Stimulated activated CD4-positive, alpha-beta T cell treated with anti-CD3 and anti-CD28 coated beads, Interleukin-4, amount 100 ng/mL, for 48 hours (primary cell): ENCODE measurements at places on chromosomes 6 and 20.
A peak's percentile ranks its signal among the peaks of the same experiment; 100 is the strongest.

GRCh38 chr20:9492067-9492466 lies 22.3 kb upstream of the LAMP5 start:
- no peak for DNase-seq

- DNase-seq = no peak
Measured at GRCh38 chr6:155103816-155104366, 108.8 kb downstream of the TIAM2 start.

GRCh38 chr20:52103335-52103912 lies 88.2 kb downstream of the ZFP64 start:
- no peak for DNase-seq

GRCh38 chr20:13199279-13199678 lies 21.8 kb upstream of the ISM1 start:
- DNase-seq = no peak

- DNase-seq = no peak
Measured at GRCh38 chr6:84892671-84893070, 128.3 kb upstream of the TBX18 start.

GRCh38 chr6:50071921-50072320 lies 22.2 kb upstream of the DEFB112 start:
- no peak for DNase-seq

DNA sequence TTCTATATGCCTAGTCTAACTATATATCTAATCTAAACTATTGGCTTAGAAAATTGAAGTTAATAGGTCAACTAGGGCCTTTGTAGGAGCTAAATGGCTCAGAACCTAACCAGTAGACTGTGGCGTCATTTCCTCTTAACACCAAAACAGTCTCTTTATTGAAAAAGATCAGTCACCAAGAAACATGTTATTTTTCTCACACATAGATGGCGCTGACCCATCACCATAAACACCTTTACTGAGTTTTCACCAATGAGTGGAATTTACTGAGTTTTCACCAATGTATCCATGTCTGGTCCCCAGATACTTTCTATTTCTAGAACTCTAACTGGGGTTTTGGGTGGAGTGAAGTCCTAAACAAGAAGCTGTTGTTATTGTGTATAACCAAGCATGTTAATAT lies 636.0 kb downstream of the BCKDHB start:
- no peak for DNase-seq

GRCh38 chr20:38337561-38338140 lies 8.6 kb upstream of the LBP start:
- DNase-seq = peak; percentile 20

DNA sequence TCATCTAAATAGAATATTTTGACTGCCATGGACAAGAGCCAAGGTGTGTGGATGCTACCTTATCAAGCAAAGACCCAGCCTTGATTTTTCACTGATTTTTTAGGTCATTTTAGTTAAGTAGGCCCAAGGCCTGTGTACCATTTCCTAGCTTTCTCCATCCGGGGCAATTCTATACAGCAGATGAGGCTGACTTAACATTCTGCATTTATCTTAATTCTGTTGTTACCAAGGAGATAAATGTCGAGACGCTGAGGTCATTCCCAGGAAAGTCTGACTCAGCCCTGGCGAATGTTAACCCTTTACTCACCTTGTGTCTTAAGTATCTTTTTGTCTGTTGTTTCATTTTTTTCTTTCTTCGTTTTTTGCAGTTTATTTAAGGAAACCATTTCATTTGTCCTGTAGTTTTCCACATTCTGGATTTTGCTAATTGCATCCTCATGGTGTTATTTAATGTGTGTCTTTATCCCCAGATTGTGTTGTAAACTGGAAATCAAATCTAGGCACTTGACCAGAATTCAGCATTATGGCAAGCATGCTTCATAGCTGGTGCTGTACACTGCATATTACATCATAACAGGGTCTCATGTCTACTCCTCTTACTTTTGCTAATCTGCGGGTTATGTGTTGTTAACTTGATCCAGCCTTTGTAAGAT lies 277.0 kb downstream of the CDKAL1 start:
- DNase-seq = no peak

DNA sequence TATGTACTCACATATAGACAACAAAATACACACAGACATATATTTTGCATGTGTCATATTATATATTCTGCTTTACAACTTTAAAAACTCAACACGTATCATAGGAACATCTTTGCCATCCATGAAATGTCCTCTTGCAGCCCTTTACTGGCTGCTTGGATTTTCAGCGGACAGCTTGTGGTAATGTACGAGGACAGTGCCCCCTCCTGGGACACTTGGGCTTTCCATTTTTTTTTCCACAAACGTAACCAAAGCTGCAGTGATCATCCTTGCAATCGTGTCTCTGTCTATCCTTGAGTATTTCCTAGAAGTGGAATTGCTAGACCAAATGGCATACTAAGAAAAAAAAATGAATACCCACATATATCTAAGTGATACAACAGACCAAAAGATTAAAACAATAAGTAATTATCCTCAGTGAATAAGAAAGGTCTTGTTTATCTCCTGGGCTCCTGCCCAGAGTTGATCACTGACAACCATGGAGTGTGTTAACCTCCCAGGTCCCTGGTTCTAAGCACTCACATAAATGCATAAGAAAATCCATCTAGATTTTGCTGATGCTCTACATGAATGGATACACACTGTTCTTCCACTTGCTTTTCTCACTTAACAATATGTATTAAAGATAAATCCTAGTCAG lies 18.1 kb downstream of the BPI start:
- no peak for DNase-seq

- DNase-seq = no peak
Measured at GRCh38 chr6:103113416-103113815, 1719.9 kb downstream of the GRIK2 start.

GRCh38 chr6:46655803-46656202 lies 3.0 kb downstream of the SLC25A27 start:
- no peak for DNase-seq

GRCh38 chr6:85126485-85127167 lies 323.3 kb upstream of the NT5E start:
- DNase-seq = no peak

DNA sequence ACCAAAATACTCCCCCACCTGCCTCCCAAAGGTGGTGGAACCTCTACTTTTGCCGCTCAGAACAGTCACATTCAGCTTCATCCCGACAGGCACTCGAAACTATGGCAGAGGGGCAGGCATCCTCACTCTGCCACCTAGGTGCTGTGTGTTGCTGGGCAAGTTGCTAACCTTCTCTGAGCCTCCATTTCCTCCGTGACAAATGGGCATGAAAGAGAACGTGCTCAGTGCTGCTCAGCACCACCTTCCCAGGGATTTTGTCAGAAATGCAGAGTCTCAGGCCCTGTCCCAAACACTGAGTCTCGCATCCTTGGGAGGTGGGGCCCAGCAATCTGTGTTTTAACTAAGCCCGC lies 18.1 kb downstream of the ANKRD60 start:
- DNase-seq = no peak

DNA sequence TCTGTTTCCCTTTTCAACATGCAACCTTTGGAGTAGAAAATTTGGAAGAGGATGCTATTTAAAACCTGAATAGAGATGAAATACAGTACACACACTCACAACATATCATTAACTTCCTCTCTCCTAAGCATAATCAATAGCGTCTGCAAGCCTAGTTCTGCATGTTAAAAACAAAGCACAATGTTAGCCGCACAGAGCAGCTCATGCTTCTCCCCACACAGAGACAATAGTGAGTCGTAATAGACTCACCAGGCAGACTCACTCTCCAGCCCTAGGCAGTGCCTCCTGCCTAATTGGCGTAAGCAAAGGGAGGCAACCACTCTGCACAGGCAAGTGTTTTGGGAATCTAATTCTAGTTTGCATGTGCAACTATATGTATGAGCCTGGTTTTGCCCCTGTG lies 45.8 kb upstream of the ARID1B start:
- no peak for DNase-seq

DNA sequence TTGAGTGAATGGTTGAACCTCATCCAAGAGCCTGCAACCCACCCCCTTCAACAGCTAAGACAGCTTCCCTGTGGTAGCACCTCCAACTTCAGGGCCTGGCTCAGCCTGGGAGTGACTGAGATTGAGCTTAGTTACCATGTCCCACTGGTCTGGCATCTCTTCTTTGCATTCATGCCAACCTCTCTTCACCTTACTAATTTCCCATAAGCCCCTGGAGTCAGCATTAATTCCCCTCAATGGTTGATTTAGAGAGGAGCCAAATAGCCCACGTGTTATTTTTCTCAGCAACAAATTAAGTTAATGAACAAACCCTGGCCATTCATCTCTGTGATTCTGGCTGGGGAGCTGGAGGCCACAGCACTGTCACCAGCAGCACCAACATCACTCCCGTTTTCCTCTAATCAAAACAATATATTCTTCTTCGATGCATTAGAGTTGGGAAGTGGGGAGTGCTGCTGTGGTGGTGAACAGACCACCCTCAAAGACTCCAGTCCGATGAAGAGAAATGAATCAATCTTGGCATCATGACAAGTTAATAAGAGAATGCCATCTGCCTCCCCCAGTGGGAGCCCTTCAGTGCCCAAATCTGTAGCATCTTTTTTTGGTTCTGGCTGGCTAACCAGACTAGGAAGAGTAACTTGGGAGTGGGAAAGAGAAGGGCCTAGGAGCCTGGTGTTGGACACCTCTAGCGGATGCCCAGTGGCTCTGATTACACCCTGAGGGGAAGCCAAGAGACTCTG lies 316.9 kb upstream of the RNF24 start:
- no peak for DNase-seq

DNA sequence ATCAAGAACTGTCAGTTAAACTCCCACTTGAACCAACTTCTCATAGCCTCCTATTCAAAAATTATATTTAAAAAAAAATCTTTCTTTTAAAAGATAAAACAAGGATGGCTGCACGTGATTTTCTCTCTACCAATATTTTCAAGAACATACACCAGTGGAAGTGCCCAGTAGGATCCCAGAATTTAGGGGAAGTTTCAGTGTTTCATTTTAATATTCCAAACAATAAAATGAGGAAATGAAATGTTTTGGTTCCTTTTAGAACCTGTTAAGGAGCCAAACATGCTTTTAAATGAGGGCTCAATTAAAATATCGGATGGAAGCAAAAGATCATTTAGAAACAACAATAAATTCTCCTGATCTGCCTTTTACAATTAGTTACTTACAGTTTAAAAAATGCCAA lies 26.4 kb upstream of the PRELID3B start:
- no peak for DNase-seq

DNA sequence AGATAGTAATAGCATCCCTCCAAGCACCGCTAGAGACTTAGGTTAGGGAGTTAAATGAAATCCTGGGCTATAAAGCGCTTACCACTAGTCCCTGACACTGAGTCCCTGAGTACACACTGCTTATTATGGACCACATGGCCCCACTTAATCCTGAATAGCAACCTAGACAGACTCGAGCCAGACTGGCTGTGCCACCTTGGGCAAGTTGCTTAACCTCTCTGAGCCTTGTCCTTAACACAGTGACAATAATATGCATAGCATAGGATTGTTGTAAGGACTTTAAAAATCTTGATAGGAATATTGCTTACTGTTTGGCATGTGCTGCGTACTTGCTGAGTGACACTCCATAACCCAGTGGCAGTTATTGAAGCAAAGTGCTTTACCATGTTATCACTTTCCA lies 125.6 kb upstream of the SASH1 start:
- no peak for DNase-seq

- no peak for DNase-seq
Measured at GRCh38 chr6:166989427-166990032, 9.7 kb upstream of the CEP43 start.

DNA sequence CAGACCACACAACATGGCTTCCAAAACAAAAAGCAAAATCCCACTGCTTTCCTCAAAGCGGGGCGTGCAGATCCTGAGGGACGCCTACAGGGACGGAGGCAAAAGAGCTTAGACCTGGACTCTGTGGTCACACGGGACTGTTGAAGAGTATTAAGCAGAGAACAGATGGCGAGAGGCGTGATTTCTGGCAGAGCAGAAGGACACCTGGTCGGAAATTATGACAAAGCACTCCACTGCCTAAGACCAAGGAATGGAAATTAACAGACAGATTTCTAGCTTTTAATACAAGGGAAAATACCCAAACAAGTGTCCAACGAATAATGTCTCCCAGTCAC lies 15.4 kb downstream of the CST7 start:
- no peak for DNase-seq

DNA sequence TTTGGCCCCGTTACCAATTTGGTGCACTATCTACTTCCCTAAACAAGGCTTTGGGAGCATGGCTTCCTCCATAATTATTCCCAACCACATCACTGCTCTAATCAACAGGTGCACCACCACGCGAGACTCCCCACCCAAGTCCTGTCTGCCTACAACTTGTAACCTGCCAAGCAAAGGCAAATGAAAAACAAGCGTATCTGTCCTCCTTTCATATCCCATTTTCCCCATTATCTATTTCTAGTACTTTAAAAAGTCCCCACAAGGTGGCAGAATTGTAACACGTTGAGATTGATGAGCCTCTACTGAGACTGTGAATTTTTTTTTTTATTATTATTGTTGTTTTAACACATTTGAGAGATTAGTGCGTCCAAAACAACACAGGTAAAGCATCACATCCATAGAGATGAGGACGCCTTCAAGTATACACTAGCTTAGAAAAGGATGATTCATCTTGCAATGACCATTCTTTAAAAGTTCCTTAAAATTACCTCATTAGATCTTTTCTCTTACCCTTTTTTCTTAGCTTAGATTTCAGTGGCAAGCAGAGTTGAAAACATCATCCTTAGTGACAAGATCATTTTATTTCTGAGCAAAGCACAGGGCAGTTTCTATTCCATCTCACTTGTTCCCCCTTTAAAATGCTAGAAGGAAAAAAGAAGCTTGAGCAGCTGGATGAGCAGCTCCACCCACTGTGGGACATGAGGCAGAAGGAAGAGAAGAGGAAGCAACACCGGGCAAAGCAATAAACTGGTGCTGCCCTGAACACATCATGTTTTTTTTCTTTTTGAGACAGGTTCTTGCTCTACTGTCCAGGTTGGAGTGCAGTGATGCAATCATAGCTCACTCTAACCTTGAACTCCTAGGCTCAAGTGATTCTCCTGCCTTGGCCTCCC lies 210.8 kb downstream of the ARHGAP18 start:
- no peak for DNase-seq

DNA sequence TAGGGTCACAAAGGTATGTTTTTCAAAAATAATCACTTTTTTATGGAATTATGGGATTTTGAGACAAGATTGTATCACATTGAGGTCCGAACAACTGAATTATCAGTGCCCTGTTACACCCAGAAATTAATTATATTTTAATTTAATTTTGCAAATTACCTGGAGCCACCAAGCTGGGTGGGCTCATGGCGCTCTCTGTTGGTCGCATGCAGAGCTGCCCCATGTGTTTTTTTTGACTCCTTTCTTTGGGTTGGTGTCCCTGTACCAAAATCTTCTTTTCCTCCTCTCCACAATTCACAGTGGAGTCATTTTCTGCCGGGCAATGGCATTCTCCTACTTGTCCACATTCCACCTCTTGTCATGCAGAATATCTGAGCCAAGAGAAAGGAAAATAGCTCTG lies 38.9 kb upstream of the FRMD1 start:
- no peak for DNase-seq

DNA sequence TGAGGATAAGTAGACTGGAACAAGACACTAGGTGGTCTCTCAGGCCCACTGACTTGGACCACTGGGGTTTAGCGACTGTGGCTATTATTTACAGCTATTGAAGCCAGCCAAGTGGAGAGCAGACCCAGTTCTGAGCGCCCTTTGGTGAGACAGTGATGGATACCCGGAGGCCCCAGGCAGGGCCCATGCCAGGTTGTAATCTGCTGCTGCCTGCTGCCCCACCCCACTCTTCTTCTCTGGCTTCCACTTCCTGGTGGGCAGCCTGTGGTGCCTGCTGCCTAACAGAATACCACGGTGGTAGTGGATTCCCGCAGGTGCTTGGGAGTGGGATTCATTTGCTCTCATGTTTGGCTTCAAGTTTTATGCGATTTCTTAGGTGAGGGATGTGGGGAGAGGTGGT lies 570 bp downstream of the RAB44 start:
- DNase-seq = no peak

GRCh38 chr6:149859938-149860337 lies 4.2 kb downstream of the LRP11 start:
- DNase-seq = no peak
